ENCODE measurements at places on chromosomes 11 and 22. TPM values are rescaled to one million over a fixed set of nuclear protein-coding genes. Genes with fewer than 3 reads are reported as not detected.

GRCh38 chr11:128563308-128563707 lies 24.1 kb downstream of the ETS1 start:
- H3K27ac ChIP-seq, result no peak overlapping the region
- no peaks in the 10 kb centered on the region for H3K36me3 ChIP-seq
- no peaks in the 10 kb centered on the region for H3K4me1 ChIP-seq
- H3K27me3 ChIP-seq, result 0 out of 3 replicates have a peak, but pooled peaks cover 8% of the 10 kb centered on the region

GRCh38 chr22:32486656-32487390 lies 12.2 kb downstream of the FBXO7 start:
- H3K27ac ChIP-seq, result no peak overlapping the region
- no peak overlapping the region for H3K4me3 ChIP-seq
- DNase-seq, result no peak
- peaks cover 7% of the 10 kb centered on the region for H3K36me3 ChIP-seq
- H3K27me3 ChIP-seq, result no peaks in the 10 kb centered on the region

IGLL5 gene
- not detected for total RNA-seq

- H3K4me1 ChIP-seq, result no peaks in the 10 kb centered on the region
- no peak overlapping the region for H3K27ac ChIP-seq
- H3K4me3 ChIP-seq, result no peak overlapping the region
- H3K36me3 ChIP-seq, result no peaks in the 10 kb centered on the region
- DNase-seq, result no peak
Observed at GRCh38 chr22:36783743-36784142, 7.8 kb upstream of the IFT27 start.

GRCh38 chr22:25750569-25751173 lies 8.7 kb downstream of the MYO18B start:
- H3K27me3 ChIP-seq, result no peaks in the 10 kb centered on the region
- H3K27ac ChIP-seq, result no peak overlapping the region
- no peak overlapping the region for H3K4me3 ChIP-seq
- DNase-seq, result no peak
- peaks cover 37% of the 10 kb centered on the region for H3K4me1 ChIP-seq

Measured in HepG2 (cell line).